ENCODE measurements at places on chromosomes 2 and 18. TPM values are rescaled to one million over a fixed set of nuclear protein-coding genes. Genes with fewer than 3 reads are reported as not detected.

SPP2 gene
- total RNA-seq: not detected

DNA sequence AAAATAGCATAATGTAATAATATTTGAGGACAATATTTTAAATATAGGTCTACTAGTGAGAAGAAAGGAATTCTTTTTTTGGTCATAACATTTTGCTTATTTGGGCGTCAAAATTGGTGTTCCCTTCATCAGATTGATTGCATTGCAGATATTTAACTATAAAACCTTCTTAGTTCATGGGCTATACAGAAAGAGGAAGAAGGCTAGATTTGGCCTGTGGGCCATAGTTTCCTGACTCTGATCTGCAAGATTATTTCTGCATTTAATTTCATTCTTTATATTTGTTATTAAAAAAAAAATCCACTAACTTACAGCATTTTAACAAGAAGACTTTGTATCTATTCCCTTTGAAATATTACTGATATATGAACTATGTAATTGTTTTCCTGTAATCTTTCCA, 31.9 kb downstream of the PIKFYVE start:
- no peaks in the 10 kb centered on the region for H3K4me1 ChIP-seq
- H3K36me3 ChIP-seq: peaks cover 13% of the 10 kb centered on the region
- no peak overlapping the region for H3K4me3 ChIP-seq

DNA sequence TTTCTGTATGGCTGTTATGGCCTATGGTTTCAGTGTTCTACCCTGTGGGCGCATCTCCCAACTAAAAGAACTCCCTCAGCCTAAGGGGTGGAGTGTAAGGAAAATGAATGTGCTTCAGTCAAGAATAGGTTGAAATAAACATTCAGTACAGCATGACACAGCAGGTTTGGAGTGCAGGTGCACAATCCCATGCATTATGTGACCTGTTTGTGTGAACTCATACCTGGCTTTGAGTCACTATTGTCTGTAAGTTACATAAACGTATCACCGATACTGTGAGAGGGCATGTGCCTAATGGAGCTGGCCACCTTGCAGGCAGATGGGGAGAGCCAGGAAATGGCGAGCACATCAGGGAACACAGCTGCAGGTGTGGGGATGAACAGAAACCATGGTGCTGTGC, 216.0 kb downstream of the DSEL start:
- no peak overlapping the region for H3K27ac ChIP-seq
- no peak for DNase-seq
- no peaks in the 10 kb centered on the region for H3K4me1 ChIP-seq
- H3K27me3 ChIP-seq: no peaks in the 10 kb centered on the region

EMILIN1 gene
- 24.1 TPM for total RNA-seq

ATP6V1B1 gene
- 4.6 TPM for total RNA-seq

Data from neural crest cell (in vitro differentiated cells).